Airway epithelial cell (primary cell): ENCODE measurements at places on chromosomes 2 and 18. TPM values are rescaled to one million over a fixed set of nuclear protein-coding genes. Genes with fewer than 3 reads are reported as not detected.

The HNMT gene
- 8.4 and 9.0 TPM in 2 replicates for total RNA-seq

The IL18RAP gene
- total RNA-seq = not detected in 2 replicates

The PARD3B gene
- 0.46 and 1.6 TPM in 2 replicates for total RNA-seq

The AFTPH gene
- 23.3 and 25.2 TPM in 2 replicates for total RNA-seq

The CDK5R2 gene
- not detected in 2 replicates for total RNA-seq

The RAMP1 gene
- 3.3 and 4.4 TPM in 2 replicates for total RNA-seq
